ENCODE measurements at places on chromosomes 5 and 9.
A peak's percentile ranks its signal among the peaks of the same experiment; 100 is the strongest.

- DNase-seq = no peak
These were observed 355.1 kb upstream of the TUSC1 start for GRCh38 chr9:26033336-26033735.

DNA sequence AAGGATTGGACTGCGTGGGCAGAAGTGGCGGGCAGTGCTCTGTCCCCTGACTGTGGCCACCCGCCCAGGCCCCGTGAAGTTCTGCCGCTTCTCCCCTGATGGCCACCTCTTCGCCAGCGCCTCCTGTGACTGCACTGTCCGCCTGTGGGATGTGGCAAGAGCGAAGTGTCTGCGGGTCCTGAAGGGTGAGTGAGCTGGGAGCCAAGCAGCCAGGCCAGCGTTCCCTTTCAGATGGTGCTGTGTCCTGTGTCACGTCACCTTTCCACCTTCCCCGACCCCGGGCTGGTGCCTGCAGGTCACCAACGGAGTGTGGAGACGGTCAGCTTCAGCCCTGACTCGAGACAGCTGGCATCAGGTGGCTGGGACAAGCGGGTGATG lies 2.3 kb downstream of the WDR38 start:
- no peak for DNase-seq

DNA sequence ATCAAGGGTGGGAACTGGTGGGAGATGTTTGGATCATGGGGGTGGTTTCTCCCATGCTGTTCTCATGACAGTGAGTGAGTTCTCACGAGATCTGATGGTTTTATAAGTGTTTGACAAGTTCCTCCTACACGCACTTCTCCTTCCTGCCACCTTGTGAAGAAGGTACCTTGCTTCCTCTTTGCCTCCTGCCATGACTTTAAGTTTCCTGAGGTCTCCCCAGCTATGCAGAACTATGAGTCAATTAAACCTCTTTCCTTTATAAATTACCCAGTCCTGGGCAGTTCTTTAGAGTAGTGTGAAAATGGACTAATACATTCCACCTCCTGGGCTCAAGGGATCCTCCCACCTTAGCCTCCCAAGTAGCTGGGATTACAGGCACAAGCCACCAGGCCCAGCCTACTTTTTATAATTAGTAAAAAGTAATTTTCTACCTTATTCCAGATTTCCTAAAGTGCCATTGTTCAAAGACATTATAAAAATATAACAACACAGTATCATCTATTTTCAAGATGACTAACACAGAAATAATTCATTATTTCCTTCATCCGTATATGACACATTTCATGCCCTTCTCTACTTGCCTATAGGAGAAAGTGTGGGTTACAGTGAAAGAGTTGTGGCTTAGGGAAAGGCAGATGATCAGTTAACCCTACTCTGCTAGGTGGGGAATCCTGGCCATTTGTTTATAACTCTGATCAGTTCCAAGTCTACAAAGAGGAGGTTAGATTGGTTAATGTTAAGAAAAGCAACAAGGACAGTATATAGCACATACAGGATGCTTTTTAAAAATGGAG lies 99.9 kb downstream of the TTC39B start:
- DNase-seq = peak; percentile 35

DNA sequence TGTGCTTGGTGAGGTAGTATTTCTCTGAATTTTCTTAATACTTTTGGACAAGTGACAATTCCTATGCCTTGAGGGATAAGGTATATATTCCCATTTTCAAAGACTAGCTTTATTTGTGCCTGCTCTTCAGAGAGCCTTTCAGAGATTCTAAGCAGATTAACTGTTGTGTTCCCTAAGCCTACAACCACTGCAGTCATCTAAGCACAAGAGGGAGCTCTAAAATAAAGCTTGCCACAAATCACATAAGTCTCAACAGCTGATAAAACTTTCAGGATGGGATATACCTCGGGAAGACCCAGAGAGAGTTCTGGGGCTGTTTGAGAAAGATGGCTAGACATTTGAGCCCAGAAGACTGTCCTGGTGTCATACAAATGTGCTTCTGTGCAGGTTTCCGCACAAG lies 157.3 kb downstream of the CYLC2 start:
- no peak for DNase-seq

Measured in inflammatory macrophage (primary cell).